ENCODE measurements at places on chromosomes 7 and 10.

DNA sequence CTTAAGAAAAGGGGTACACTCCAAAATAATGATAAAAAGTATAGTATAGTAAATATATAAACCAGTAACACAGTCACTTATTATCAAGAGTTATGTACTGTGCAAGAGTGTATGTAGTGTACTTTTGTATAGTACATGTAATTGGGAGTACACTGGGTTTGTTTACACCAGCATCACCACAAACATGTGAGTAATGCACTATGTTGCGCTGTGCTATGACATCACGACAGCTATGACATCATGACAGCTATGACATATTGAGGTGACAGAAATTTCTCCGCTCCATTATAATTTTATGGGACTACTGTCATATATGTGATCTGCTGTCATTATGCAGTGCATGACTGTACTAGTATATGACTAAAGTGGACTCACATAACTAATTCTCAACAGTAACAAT lies 84.6 kb downstream of the KMT2C start:
- DNase-seq, result no peak

- DNase-seq, result no peak
Measured at GRCh38 chr10:118851062-118852035, 96.6 kb upstream of the CACUL1 start.

DNA sequence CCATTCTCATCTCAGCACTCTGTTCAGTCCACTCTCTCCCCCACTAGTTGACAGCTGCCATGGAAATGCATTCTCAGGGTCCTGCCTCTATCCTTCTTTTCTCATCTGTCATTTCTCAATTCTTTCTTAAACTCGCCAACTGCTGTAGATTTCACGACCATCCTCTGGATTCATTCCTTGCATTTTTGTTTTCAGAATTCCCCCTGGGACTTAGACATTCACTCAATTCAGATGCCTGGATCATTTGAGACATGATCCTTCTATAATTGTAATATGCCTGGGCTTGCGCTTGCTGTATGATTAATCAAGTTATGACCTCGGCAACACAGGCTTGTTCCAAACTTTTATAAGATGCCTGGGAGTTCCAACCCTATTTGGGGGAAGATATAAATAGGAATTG lies 104.5 kb downstream of the RAB11FIP2 start:
- DNase-seq, result no peak

DNA sequence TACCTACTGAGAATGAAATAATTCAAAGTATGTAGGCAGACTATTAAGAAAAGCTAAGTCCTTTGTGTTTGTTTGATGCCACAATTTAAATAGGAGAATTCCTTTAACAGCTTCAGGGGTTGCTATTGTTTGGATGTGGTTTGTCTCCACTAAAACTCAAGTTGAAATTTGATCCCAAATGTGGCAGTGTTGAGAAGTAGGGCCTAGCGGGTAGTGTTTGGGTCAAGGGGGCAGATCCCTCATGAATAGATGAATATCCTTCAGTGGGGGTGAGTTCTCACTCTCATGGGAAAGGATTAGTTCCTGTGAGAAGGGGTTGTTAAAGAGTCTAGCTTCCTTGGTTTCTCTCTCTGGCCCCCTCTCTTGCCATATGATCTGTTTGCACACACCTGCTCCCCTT lies 97.0 kb downstream of the HGF start:
- DNase-seq, result no peak

DNA sequence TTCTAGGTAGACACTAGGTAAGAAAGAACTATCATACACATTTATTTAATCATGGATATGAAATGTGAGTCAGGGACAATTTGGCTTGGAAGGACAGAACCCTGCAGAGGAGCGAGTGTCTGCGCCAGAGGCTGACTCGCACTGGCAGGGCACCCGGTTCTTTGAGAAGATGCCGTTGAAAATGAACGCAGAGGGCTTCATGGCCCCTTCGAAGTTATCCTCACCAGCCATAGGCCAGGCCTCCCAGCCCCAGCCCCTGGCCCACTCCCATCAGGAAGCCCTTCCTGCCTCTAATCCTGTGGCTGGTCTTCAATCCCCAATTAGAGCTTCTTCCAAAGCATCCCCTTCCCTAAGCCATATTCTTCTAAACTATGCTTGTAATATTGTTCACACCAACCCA lies 239.8 kb downstream of the TCERG1L start:
- no peak for DNase-seq

GRCh38 chr10:78066012-78066411 lies 32.3 kb downstream of the RPS24 start:
- DNase-seq, result no peak

DNA sequence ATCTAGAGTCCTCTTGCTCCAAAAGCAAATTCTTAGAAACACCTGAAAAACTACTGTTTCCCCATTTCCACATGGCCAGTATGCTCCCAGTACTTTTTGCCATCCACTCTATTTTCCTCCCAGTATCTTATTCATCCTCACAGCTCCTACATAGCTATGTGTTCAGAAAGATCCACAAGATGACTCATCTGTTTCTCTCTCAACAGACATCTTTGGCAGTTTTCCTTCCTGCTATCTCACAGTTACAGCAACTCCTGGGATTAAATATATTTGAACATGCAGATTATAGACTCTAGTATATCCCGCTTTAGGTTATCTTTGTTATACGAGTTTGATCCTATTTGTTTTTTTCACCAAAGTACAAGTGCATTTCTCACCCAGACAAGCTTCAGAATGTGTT lies 675.6 kb upstream of the POT1 start:
- DNase-seq, result no peak

GRCh38 chr7:105289704-105290103 lies 99.0 kb downstream of the SRPK2 start:
- DNase-seq, result no peak

GRCh38 chr10:86775056-86775869 lies 18.8 kb downstream of the BMPR1A start:
- peak; percentile 13 for DNase-seq

- no peak for DNase-seq
Measured at GRCh38 chr7:30201161-30201666, 66.4 kb downstream of the MTURN start.

GRCh38 chr7:101021703-101022102 lies 1.8 kb downstream of the MUC17 start:
- DNase-seq, result no peak

GRCh38 chr7:5229451-5230264 lies 39.6 kb downstream of the WIPI2 start:
- DNase-seq, result no peak

GRCh38 chr7:150979713-150980390 lies 1.7 kb upstream of the KCNH2 start:
- no peak for DNase-seq

- no peak for DNase-seq
Measured at GRCh38 chr10:27035163-27035562, 65.1 kb downstream of the ANKRD26 start.

DNA sequence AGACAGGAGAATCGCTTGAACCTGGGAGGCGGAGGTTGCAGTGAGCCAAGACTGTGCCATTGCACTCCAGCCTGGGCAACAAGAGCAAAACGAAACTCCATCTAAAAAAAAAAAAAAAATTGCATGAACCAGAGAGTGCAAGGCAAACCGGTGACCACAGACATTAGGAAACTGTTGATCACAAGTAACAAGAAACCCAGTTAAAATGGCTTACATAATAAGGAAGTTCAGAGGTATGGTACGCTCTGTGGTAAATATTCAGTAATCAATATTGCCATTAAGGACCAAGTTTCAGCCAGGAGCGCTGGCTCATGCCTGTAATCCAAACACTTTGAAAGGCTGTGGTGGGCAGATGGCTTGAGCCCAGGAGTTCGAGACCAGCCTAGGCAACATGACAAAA lies 9.2 kb upstream of the NT5C2 start:
- no peak for DNase-seq

- no peak for DNase-seq
Measured at GRCh38 chr10:117503244-117504205, 39.0 kb upstream of the EMX2 start.

DNA sequence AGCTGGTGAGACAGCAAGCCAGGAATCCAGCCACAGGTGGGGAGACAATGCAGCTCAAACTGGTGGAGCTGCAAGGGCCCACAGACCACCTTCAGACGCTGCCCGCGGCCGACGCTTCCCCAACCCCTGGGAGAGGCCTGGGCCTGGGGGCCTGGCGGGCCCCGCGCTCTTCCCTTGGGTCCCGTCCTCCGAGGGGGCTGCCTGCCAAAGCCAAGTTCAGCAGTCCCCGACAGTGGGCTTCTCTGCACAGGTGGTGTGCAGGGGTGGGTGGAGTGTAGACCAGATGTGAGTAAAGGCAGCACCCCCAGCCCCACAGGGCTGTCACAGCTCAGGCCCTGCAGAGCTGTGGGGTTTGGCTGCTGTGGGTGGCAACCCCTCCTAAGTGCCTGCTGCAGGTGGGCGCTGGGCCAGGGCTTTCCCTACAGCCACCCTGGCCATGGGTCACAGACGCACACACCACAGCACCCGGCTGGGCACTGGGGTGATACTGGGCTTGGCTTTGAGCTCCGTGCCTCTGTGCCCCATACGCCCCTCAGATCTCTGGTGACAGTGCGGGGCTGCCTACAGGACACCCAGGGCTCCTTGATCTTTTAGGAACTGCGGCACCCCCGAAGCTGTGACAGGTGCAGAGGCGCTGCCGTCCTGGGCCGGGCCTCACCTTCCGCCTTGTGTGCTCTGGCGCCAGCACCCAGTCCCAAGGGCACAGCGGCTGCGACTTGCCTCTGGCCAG lies 20.5 kb downstream of the BNIP3 start:
- DNase-seq, result no peak

GRCh38 chr10:119347181-119347974 lies 140.0 kb downstream of the GRK5 start:
- DNase-seq, result no peak

GRCh38 chr7:156639426-156640256 lies 933 bp upstream of the RNF32 start:
- DNase-seq, result no peak

GRCh38 chr10:49001402-49001801 lies 61.8 kb upstream of the LRRC18 start:
- DNase-seq, result no peak

DNA sequence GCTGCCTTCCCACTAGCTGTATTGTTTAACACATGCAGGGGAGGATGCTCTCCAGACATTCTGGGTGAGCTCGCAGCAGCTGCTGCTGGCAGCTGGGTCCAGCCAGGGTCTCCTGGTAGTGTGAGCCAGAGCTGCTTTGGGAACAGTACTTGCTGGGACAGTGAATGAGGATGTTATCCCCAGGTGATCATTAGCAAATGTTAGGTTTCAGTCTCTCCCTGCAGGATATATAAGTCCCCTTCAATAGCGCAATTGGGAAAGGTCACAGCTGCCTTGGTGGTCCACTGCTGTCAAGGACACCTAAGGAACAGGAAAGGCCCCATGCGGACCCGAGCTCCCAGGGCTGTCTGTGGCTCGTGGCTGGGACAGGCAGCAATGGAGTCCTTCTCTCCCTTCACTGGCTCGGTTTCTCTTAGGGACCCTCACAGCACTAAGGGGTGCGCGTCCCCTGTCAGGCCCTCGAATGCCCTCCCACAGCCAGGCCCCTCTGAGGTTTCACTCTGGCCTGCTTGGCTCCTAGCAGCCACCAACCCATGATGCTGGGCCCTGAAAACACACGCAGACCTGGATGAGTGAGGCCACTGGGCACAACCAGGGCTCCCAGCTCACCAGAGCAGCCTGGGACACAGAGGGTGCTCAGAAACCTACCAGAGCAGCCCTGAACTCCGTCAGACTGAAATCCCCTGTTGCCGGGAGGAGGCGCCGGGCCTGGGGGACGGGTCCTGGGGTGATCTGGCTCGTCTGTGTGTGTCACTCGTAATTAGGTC lies 173.0 kb upstream of the LANCL2 start:
- DNase-seq, result no peak

DNA sequence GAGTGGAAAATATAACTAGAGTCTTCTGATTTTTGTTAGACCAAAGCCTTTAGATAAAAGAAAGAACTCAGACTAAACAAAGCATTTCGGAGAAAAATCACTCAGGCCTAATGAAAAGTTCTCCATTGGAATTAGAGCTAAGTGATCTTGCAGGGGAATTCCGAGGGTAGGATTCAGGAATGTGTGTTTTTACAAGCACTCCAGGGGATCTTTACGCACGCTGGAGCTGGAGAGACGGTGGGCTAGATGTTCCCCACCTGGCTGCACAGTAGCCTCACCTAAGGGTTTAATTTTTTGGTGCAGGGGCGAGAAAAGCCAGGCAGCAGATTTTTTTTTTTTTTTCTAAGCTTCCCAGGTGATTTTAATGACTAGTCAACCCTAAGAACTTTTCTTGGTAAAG lies 7.9 kb upstream of the PAPSS2 start:
- no peak for DNase-seq

DNA sequence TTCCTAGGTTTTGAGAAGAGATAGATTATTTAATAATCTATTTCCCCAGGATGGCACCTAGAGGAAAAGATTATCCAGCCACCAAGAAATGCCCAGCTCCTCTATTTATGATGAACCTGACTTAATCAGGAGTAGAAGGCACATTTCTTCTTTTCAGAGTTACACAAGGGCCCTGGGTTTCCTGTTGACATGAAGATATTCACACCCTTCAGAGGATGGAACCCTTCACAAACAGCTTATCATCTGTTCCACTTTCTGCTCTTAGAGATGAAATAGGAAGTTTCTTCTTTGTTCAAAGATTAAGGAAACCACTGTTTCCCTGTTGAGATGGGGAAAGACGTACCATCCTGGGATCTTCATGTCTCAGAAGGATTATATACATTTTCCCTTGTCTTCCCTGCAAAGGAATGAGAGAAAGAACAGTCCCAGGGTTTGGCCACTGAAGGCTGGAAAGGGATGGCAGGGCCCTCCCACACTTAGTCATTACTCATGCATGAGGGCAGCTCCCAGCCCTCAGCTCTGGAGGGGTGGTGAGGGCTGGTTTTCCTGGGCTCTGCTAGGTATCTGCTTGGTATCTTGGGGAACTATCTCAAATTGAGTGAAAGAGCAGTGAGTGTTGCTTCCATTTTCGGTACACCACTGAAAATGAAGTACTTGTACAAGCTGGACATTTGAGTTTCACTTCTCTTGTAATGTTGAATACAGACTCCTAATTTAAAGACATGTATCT lies 64.0 kb downstream of the MTPAP start:
- DNase-seq, result no peak

GRCh38 chr7:128948976-128949760 lies 11.4 kb downstream of the IRF5 start:
- DNase-seq, result peak; percentile 25

DNA sequence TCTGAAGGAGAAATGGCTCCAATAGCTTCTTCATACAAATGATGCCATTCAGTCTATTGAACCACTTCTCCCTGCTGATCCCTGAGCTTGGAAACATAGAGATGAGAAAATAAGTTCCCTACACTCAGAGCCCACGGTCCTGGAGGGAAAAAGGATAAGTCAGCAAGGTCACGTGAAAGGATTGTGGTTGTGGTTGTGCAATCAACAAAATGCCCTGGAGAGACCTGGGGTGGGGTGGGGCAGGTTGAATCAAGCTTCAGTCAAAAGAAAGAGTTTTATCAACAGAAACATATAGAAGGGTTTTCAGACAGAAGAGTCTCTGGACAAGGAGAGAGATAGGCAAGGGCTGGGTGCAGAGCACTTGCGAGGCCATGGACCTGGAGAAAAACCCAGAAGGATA lies 30.1 kb downstream of the C10orf90 start:
- no peak for DNase-seq
